ENCODE measurements at places on chromosomes 1 and 21. TPM values are rescaled to one million over a fixed set of nuclear protein-coding genes. Genes with fewer than 3 reads are reported as not detected.
A peak's percentile ranks its signal among the peaks of the same experiment; 100 is the strongest.

The CAPN2 gene
- 234 TPM for polyA plus RNA-seq

The TAS1R1 gene
- 0.05 TPM for polyA plus RNA-seq

DNA sequence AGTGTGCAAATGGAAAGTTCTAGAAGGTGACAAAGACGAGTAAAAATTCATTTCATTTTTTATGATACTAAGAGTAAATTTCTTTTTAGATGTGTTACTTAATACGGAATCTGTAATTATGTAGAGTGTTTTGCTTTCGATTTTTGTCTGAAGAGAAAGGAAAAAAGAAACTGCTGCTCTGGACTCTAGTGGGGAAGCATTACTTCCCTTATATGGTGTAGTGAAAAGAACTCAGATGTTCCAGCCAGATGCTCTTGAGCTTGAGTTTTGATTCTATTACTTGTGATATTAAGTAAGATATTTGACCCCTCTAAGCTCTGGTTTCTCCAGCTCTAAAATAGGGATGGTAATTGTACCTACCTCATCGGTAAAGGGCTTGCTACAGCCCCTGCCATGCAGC, 12.2 kb upstream of the GPR161 start:
- no peak for DNase-seq

GRCh38 chr1:183303901-183304300, 114.3 kb downstream of the NMNAT2 start:
- DNase-seq: peak; percentile 54

DNA sequence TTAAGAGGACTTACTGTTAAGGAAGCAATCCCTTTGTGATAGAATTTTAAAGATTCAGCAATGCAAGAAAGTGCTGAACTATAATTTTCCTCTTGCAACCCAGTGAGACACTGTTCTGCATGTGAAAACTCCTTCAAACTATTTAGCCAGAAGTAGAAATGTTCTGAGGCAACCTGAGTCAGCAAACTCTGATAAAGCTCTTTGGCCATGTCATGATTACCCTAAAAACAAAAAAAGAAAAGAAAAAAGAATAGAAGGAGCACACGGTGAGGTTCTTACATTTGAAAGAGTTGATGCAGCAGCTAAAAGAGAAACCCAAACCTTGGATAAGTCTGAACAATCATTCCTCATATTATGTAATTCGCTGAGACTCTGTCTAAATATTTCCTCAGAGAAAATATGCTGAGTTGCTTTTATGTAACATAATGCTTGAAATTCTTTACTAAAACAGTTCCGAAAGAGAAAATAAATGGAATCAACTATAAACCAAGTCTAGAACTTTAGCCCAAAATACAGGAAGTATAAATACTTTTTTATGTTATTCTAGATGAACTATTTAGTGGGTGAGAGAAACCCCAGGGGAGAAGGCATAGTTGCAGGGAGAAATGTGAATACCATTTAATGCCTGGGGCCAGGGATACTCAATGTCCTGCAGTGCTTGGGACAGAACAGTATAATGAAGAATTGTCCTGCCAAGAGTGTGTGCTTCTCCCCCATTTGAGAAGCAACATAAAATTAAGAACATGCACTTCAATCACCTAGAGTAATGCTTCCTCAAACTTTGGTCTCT, 60.0 kb downstream of the INTS7 start:
- no peak for DNase-seq

DNA sequence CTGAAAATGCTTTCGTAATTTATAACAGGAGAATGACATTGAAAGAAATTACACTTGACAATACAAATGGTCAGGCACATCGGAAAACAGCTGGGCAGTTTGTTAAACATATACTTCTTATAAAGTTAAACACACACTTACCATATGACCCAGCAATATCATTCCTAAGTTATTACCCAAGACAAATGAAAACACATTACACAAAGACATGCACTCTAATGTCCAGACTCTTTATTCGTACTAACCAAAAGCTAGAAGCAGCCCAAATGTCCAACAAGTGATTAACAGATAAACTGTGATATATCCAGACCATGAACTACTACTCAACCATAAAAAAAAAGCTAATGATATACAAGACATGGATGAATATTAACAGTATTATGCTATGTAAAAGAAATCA, 8.5 kb downstream of the AKT3 start:
- DNase-seq: no peak

- no peak for DNase-seq
These were observed 15.5 kb upstream of the PRDM16 start for GRCh38 chr1:3053366-3053980.

The PLXNA2 gene
- 11.5 TPM for polyA plus RNA-seq

The APOBEC4 gene
- not detected for polyA plus RNA-seq

The SF3B4 gene
- 29.5 TPM for polyA plus RNA-seq

DNA sequence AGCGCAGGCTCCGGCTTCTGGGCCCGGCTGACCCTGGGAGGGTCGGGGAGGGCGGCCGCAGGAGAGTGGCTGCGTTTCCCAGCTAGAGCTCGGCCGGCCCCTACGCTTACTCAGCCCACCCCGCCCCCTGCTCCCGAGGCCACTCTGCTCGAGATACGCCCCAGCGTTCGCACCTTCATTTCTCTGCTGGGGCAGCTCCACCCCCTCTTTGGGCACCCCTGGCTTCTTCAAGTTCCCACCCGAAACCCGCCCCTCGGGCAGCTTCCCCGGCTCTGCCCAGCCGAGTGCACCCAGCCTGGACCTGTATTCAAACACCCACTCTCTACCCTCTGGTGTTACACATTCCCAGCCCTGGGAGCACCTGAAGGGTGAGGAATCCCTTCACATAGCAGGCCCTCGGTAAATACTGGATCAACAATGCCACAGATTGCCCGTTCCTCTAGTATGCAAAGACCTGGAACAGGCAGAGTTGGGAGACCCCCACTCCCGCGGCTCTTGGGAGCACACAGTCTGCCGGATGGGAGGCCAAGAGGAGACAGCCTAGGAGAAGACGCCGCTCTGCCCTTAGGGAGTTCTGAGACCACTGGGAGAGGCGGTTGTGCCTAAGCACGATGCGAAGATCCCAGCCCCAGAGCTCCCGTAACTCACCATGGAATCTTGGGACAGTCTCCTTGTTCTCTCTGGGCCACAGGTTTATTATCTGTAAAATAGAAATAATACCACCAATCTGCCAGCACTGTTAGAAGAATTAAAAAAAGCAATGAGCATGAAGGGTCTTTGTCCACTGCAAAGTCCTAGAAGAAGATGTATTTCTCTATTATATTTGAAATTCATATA, 566 bp upstream of the PAQR7 start:
- DNase-seq: no peak

GRCh38 chr1:192877283-192877886, 68.5 kb downstream of the RGS2 start:
- peak; percentile 20 for DNase-seq

The LCE1F gene
- 1.1 TPM for polyA plus RNA-seq

The PBX1 gene
- polyA plus RNA-seq: 4.9 TPM

The SPATA17 gene
- polyA plus RNA-seq: 0.23 TPM

The SPRR2G gene
- not detected for polyA plus RNA-seq

- DNase-seq: no peak
These were observed 50.5 kb downstream of the RASSF5 start for GRCh38 chr1:206557636-206558473.

DNA sequence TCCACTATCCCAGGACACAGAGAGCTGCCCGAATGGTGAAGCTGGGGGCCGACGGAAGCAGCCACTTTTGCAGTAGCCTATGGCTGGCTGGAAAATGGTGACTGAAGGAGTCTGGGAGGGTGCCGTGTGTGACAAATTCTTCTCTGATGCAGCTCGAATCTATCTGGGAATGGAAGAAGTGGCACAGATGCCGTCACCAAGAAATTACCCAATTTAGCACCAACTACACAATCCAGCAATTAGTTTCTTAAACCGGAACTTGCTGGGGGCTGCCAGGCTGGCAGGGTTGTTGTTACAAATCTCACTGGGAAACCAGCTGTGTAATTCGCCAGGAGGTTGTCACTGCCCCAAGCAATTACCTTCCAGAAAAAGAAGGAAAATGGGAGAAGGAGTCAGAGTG, 18.0 kb downstream of the DLGAP3 start:
- DNase-seq: no peak

The FCN3 gene
- polyA plus RNA-seq: not detected

GRCh38 chr1:82503822-82504221, 703.1 kb downstream of the ADGRL2 start:
- peak; percentile 44 for DNase-seq

- no peak for DNase-seq
These were observed 193.9 kb downstream of the DHRS3 start for GRCh38 chr1:12424087-12424529.

DNA sequence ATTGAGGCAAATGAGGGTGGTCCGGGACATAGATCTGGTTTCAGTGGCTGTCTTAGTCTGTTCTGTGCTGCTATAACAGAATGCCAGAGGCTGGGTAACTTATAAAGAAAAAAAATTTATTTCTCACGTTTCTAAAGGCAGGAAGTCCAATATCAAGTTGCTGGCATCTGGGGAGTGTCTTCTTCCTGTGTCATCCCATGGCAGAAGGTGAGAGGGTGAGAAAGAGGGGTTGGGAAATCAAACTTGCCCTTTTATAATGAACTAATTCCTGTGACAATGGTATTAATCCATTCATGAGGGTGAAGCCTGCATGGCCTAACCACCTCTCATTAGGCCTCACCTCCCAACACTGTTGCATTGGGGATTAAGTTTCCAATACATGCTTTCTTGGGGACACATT, 3.7 kb upstream of the FGGY start:
- no peak for DNase-seq

GRCh38 chr1:17191990-17192242, 13.0 kb upstream of the PADI1 start:
- no peak for DNase-seq

The KCNE2 gene
- not detected for polyA plus RNA-seq

- DNase-seq: no peak
These were observed 109.4 kb upstream of the DUSP10 start for GRCh38 chr1:221851336-221851735.

DNA sequence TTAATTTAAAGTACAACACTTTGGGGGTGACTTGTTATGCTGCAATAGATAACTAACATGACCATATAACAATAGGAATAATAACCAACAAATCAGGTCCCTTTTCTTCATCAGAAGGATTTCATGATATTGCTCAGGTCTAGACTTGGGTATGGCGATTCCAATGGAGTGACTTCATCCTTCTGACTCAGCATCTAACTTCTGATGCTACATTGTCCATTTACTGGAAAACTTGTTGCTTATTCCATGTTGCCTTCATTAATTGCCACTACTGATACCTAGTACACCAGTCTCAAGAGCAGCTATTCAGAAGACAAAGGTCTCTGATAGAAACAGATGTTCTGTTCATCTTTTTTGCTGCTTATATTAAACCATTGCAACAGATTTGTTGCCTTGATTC, 324.3 kb downstream of the TGFB2 start:
- DNase-seq: peak; percentile 47

- DNase-seq: no peak
These were observed 3.0 kb downstream of the LDLRAD2 start for GRCh38 chr1:21814981-21815582.

DNA sequence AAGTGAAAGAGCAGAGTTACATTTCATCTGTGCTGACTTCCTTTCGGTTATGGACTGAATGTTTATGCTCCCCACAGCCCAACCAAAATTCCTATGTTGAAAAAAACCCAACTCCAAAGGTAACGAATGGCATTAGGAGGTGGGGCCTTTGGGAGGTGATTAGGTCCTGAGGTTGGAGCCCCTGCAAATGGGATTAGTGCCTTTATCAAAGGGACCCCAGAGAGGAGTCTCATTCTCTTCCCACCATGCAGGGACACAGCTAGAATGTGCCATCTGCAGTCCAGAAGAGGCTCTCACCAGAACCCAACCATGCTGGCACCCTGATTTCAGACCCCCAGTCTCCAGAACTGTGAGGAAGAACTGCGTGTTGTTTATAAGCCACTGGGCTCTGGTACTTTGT, 199.3 kb downstream of the TOMM20 start:
- DNase-seq: no peak

The LIN28A gene
- polyA plus RNA-seq: 0.02 TPM

DNA sequence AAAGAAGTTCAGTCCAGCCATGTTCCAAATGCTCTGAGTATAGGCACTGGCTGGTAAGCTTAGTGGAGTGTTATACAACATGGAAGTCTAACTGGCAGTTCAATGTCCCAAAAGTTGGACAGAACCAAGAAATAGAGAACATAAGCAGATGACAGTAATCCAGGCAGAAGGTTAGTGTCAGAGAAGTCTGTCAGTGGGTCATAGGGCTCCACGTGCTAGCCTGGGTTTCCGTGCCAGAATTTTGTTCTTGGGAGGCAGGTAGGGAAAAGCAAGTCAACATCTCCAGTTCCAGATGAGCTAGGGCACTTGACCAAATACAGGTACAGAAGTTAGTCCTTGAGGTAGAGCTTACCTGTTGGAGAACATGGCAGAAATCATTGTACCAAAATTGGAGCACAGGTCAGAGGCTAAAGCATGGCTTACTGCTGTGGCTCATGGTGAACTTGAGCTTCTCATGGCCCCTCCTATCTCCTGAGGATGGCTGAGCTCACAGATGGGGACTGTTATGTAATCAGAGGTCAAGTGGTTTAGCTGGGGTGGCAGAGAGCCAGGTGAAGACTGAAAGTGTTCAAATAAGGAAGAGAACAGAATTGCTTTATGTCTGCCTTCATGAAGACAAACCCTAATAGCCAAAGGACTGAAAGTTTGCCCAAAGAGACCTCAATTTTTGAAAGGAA, 170.8 kb downstream of the NFIA start:
- peak; percentile 70 for DNase-seq

- no peak for DNase-seq
These were observed 238.3 kb upstream of the ESRRG start for GRCh38 chr1:216961516-216961915.

- DNase-seq: no peak
These were observed 60.8 kb downstream of the SLC37A1 start for GRCh38 chr21:42574234-42575027.

GRCh38 chr1:193308438-193308837, 122.0 kb upstream of the B3GALT2 start:
- DNase-seq: no peak

GRCh38 chr1:66893712-66894111, 30.9 kb downstream of the DNAI4 start:
- no peak for DNase-seq

- no peak for DNase-seq
These were observed 40.3 kb upstream of the DIP2A start for GRCh38 chr21:46418265-46418946.

The LCE2C gene
- not detected for polyA plus RNA-seq

DNA sequence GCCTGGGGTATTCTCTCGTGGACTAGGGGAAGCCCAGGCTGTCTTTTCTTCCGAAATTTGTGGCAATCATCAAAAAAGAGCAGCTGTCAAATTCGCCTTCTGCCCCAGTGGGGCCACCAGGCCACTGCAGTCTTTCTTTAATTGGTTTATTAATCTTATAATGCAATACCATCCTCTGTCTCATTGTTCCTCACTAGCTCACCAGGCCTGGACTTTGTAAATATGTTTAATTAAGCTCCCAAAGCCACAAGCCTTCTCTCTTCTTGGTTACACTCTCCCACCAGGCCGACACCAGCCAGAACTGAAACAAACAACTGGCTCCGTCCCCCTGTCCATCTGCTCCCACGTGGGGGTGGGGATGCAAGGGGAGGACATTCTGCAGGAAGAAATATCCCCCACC, 22.0 kb upstream of the CAMK1G start:
- DNase-seq: no peak

The GLIS1 gene
- not detected for polyA plus RNA-seq

- no peak for DNase-seq
These were observed 3.8 kb upstream of the TAL1 start for GRCh38 chr1:47235806-47236205.

GRCh38 chr1:44616991-44617702, 57.1 kb downstream of the TMEM53 start:
- DNase-seq: peak; percentile 52

The CD34 gene
- 0.02 TPM for polyA plus RNA-seq

GRCh38 chr1:85378534-85378933, 86.4 kb downstream of the DDAH1 start:
- DNase-seq: no peak

The SH2D5 gene
- 20.7 TPM for polyA plus RNA-seq

GRCh38 chr1:61682891-61683290, 42.0 kb downstream of the TM2D1 start:
- DNase-seq: no peak

Measured in mammary epithelial cell (primary cell).